CD4-positive, alpha-beta T cell treated with Interleukin-15 for 1 hour (primary cell): ENCODE measurements at places on chromosomes 4 and X.
A peak's percentile ranks its signal among the peaks of the same experiment; 100 is the strongest.

- DNase-seq = no peak
Observed at GRCh38 chr4:57270346-57270745, 160.2 kb upstream of the IGFBP7 start.

DNA sequence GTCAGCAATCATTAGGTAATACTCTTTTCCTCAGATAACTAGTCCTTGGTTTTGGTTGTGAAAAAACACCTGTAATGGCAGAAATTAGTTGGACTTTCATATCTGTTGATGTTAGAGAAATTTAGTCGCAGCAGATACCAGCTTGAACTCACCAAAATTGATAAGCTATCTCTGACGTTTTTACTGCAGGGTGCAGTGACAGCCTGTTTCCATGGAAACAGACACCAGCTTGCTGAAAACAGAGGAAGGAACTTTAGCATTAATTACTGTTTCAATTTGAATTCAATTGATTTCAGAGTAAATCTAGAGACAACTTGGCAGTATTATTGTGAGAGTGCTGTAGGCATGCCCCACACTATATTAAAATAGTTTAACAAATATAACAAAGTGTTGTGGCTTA is 246.5 kb downstream of the PPP1R2C start:
- no peak for DNase-seq

DNA sequence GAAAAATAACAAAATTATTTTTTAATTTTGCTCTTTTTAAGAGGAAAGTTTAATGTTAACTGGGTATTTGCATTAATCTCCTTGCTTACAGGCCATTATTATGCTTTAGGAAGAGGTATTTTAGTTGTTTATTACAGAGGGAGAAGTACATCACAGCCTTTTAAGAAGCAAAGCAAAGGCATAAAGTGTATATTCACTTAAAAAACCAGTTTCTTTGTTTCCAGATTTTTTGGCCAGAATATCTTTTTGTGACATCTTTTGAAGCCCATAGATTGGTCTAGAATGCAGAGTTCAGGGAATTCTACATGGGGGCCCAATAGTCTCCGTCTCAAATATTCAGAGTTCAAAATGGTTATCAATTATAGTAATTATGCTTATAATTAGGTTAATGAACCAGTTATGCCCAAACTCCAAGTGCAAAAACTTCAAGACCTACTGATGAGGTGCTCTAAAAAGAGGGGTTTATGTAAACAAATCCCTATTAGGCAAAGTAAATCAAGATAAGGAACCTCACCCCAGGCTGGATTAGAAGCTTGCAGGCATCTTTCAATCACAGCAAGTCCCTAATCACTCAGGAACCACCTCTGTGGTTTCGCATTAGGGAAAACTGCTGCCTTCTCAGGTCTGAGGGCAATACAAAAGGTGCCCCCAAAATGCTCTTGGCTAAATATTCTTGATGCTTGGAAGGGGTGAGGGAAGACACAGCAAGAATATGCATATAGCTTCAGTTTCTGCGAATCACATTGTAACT is 1.4 kb downstream of the CXXC4 start:
- no peak for DNase-seq

- DNase-seq = peak; percentile 31
Observed at GRCh38 chr4:121156822-121157769, 7.0 kb downstream of the TNIP3 start.

- no peak for DNase-seq
Observed at GRCh38 chr4:39881789-39882188, 95.9 kb downstream of the PDS5A start.

DNA sequence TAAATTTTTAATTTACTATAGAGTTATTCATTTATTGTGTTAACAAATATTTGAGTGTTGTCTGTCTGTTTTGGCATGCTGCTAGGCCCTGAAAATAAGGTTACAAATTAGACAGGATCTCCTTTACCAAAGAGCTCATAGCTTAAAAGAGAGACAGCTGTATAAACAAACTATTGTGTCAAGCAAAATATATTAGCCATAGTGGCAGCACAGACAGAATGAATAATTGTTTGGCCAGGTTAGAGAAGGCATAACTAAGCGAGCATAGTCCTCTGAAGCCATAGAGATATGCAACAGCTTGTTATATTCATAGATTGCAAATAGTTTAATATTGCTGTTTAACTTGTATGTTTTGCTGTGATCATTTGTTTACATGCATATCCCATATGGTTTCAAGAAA is 66.7 kb upstream of the NDUFC1 start:
- DNase-seq = no peak

GRCh38 chrX:54452920-54453319 is 12.7 kb downstream of the TSR2 start:
- no peak for DNase-seq

DNA sequence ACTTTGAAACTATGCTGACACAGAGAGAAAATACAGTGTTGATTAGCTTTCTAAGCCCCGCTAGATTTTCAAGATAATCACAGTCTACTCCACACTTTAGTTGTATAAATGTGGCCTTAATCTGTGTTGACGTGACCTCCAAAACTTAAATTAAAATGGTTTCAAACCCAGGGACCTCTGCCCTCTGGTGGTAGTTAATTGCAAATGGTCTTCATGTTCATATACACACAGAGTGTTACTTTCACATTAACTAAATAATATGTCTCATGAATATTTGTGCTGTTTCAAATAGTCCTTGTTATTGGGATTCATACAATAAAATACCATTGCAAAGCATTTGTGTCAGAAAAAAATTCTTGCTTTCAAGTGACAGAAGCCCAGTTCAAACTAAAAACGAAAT is 64.3 kb downstream of the TASL start:
- DNase-seq = no peak

DNA sequence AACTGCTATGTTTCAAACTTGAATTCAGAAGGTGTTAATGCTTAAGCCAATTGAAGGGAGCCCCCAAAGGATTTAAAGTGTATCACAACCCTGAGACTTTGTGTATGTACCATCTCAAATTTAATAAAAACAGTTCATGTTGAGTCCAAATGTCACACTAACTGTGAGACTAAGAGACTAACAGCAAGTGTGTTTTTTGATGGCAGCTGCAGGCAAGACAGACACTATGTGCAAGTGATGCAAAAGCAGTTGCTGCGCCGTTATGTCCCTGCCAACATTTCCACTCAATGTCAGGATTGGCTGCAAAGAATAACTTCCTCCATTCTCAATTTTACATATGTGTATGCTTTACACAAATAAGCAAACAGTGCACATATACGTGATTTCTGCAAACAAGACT is 594.6 kb downstream of the IL15 start:
- no peak for DNase-seq
